Spinal cord (tissue), 10 donors: ENCODE measurements at places on chromosomes 11 and 22.

DNA sequence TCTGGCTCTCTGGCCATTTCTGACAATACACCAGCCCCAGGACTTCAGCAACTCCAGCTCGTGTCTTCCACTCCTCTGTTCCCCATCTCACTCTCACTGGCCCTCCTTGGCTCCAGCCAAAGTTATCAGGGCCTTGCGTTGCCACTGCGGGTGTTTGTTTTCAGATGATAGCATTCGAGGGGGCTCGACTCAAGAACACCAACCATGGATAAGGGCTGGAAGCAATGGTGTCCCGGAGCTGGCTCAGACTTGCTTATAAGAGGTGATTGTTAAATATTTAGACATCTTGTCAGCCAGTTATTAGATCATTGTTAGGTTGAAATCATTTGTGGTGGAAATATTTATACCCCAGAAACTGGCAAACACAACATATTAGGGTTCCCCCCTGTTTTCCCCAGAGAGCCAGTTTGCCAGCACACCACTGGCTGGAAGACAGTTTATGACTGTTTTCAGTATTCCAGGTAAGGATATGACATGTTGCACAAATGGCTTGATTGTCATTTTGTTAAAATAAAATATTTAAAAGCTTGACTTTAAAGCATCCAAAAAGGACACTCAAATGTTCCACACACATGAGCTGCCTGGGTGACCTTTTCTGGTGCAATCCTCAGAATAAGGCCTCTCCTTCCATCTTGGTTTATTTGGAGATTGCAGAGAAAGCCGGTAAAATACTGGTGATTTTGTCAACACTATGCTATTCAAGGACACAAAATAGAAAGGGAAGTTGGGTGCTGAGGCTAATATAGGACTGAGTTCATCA is 98.3 kb downstream of the FBXO7 start:
- H3K36me3 ChIP-seq, result no peaks in the 10 kb centered on the region
- no peak overlapping the region for H3K4me3 ChIP-seq
- no peaks in the 10 kb centered on the region for H3K27me3 ChIP-seq

- DNase-seq, result no peak
- H3K27ac ChIP-seq, result no peak overlapping the region
- H3K4me1 ChIP-seq, result peaks cover 62% of the 10 kb centered on the region
- peaks cover 47% of the 10 kb centered on the region for H3K36me3 ChIP-seq
Observed at GRCh38 chr22:39478441-39478850, 21.6 kb downstream of the MGAT3 start.

GRCh38 chr22:37499027-37499707 is 13.0 kb upstream of the MFNG start:
- peaks cover 46% of the 10 kb centered on the region for H3K36me3 ChIP-seq
- H3K27ac ChIP-seq, result no peak overlapping the region
- no peak for DNase-seq
- peaks cover 40% of the 10 kb centered on the region for H3K4me1 ChIP-seq

- H3K27me3 ChIP-seq, result no peaks in the 10 kb centered on the region
- peaks cover 25% of the 10 kb centered on the region for H3K4me1 ChIP-seq
- peaks cover 41% of the 10 kb centered on the region for H3K36me3 ChIP-seq
- peak within 1 kb of the TSS; percentile 65 for H3K4me3 ChIP-seq
- DNase-seq, result peak; percentile 71
- H3K27ac ChIP-seq, result peak within 1 kb of the TSS; percentile 83
Observed at GRCh38 chr11:66069715-66070603, at the start of gene PACS1. Gene PACS1, plus strand, starts transcription at chr11:66070272. Its CDS starts 215 bp downstream, at chr11:66070487.

DNA sequence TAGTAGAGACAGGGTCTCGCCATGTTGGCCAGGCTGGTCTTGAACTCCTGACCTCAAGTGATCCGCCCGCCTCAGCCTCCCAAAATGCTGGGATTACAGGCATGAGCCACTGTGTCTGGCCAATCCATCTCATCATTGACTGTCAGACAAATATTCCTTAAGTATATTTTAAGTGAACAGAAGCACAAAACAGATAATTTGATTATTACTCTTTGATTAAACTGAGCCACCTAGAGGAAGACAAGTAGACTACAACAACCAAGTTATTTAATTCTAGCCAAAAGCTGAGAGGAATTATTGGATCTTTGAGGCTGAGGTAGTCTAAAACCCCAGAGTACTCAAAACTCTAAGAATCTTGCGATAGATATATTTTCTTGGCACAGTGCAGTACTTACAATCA is 1.2 kb downstream of the ACRV1 start:
- no peaks in the 10 kb centered on the region for H3K4me1 ChIP-seq
- no peaks in the 10 kb centered on the region for H3K36me3 ChIP-seq
- no peak overlapping the region for H3K27ac ChIP-seq
- no peak overlapping the region for H3K4me3 ChIP-seq
- no peak for DNase-seq

DNA sequence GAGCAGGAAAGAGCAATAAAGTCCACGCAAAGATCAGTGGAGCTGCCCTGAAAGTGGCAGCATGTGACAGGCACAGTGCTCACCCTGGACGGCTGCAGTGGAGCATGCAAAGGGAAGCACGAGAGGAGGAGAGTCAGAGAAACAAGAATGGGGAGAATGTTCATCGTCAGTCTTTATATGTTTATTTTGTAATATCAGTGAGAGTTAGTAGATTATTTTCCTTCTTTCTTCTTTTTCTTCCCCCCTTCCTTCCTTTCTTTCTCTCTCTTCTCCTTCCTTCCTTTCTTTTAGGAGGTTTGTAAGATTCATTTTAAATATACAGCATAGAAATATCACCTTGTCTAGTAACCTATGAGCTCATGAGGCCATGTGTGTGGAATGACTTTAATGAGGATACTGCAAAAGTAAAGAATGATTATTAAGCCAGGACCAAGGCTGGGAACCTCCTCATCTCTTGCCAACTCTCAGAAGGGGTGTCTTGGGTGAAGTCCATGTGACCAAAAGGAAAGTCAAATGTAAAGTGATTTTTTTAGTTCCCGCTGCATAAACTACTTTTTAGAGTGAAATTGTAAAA is 321.1 kb downstream of the AASDHPPT start:
- no peaks in the 10 kb centered on the region for H3K27me3 ChIP-seq
- no peaks in the 10 kb centered on the region for H3K4me1 ChIP-seq
- H3K4me3 ChIP-seq, result no peak overlapping the region

DNA sequence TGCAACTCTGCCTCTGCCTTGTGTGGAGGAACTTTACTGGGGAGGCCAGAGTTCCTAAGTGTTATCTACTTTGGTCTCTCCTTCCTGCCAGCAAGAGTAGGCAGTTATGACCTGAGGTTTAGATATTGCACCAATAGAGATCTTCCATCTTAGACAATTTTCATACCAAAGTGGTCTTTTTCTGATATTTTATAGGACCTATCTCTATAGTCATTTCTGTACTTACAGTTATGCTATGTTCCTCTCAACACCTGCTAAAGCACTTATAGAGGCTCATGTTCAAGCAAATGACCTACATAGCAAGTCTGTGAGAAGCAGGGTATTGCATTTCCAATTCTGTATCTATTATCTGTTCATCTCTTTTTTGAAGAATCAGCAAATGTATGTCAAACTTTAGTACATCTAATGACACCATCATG is 80.8 kb downstream of the HORMAD2 start:
- DNase-seq, result no peak
- no peak overlapping the region for H3K4me3 ChIP-seq
- H3K36me3 ChIP-seq, result no peaks in the 10 kb centered on the region
- H3K27me3 ChIP-seq, result no peaks in the 10 kb centered on the region
- H3K4me1 ChIP-seq, result no peaks in the 10 kb centered on the region

DNA sequence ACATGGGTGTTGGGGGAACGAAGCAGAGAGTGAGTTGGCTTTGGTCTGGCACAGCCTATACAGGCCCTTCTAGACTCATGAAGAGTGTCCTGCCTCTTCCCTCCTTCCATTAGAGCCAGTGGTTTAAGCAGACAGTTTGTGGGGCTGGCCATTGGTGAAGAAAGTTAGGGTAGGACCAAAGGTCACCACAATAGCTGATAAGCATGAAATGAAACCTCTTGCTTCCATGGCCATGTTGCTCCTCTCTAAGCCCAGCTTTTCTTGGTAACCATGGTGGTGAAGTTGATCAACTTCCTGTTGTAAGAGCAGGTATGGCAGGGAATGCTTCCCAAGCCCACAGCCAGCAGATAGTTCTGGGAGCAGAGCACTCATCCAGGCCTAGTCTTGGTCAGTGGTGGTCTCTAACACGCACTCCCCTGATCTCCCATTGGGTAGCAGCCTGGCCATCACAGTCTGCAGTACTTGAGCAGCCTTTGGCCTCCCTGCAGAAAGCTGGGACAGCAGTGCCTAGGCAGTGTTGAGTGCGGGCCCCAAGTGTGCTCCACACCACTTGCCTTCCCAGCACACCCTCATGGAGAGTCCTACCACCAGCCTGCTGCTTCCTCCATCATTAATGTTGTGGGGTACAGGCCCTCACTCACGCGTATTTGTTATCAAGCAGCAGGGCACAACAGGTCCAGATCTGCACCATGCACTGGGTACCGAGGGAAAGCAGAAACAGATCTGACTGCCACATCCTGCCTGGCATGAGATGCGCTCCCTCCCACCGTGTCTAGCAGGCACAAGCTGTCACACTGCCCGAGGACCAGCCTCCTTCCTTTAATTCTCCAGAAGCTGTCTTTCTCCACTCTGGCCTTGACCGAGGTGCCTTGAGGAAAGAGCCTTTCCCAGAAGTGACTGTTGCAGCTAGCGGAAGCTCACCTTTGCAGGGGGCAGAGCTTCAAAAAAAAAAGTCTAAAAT is 65.8 kb upstream of the SUSD2 start:
- H3K36me3 ChIP-seq, result peaks cover 80% of the 10 kb centered on the region
- peaks cover 20% of the 10 kb centered on the region for H3K4me1 ChIP-seq
- no peak for DNase-seq
- no peak overlapping the region for H3K4me3 ChIP-seq

DNA sequence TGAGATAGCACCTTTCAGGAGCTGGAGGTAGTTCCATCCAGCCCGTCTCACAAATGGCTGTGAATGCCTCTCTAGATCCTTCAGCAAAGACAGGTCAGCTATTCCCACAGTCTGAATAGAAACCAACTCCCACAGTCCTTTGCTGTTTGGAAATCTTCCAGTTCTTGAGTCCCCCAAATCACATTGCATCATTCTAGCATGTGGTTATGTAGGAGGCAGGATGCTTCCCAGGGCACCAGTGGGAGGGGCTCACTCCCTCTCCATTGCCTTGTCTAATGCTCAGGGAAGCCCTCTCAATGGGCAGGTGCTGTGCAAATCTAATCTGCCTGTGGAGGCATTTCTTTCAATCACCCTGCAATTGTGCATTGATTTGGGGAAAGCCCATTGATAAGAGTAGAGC is 14.6 kb downstream of the NAV2 start:
- H3K4me3 ChIP-seq, result no peak overlapping the region
- DNase-seq, result peak; percentile 77
- H3K27me3 ChIP-seq, result no peaks in the 10 kb centered on the region
- H3K27ac ChIP-seq, result no peak overlapping the region
- peaks cover 27% of the 10 kb centered on the region for H3K4me1 ChIP-seq

- H3K27ac ChIP-seq, result no peak overlapping the region
- H3K4me3 ChIP-seq, result no peak overlapping the region
- H3K36me3 ChIP-seq, result no peaks in the 10 kb centered on the region
- no peak for DNase-seq
Observed at GRCh38 chr11:125123947-125124617, 12.7 kb upstream of the TMEM218 start.

- no peak overlapping the region for H3K27ac ChIP-seq
- H3K36me3 ChIP-seq, result no peaks in the 10 kb centered on the region
- no peak overlapping the region for H3K4me3 ChIP-seq
Observed at GRCh38 chr11:110121204-110121603, 28.0 kb downstream of the ZC3H12C start.

GRCh38 chr11:36312611-36313472 is 16.8 kb downstream of the PRR5L start:
- no peaks in the 10 kb centered on the region for H3K27me3 ChIP-seq
- H3K4me3 ChIP-seq, result no peak overlapping the region
- H3K27ac ChIP-seq, result no peak overlapping the region
- DNase-seq, result peak; percentile 18
- H3K4me1 ChIP-seq, result no peaks in the 10 kb centered on the region

- no peaks in the 10 kb centered on the region for H3K27me3 ChIP-seq
- H3K4me3 ChIP-seq, result no peak overlapping the region
- no peaks in the 10 kb centered on the region for H3K4me1 ChIP-seq
- no peak for DNase-seq
Observed at GRCh38 chr11:69732910-69733309, 29.1 kb upstream of the FGF19 start.

- H3K4me1 ChIP-seq, result no peaks in the 10 kb centered on the region
- no peak overlapping the region for H3K4me3 ChIP-seq
- no peak overlapping the region for H3K27ac ChIP-seq
- no peaks in the 10 kb centered on the region for H3K36me3 ChIP-seq
Observed at GRCh38 chr11:105732611-105733010, 122.7 kb downstream of the GRIA4 start.

DNA sequence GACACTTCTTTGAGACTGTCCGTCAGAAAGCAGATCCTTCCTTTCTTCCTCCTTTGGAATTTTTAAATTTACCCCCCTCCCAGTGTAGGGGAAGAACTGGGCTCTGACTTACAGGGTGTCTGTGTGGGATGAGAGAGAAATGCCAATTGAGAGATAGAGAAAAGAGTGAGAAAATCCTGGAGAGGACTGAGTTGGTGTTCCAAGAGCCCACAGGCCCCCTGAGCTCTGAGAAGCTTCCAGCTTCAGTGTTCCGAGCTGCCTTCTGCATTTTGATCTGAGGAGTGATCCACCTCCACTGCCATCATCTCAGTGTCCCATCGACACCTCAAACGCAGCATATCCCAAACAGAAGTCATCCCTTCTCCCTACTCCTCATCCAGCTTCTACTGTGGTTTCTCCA is 70.7 kb upstream of the GRK3 start:
- H3K4me1 ChIP-seq, result peaks cover 29% of the 10 kb centered on the region
- H3K27ac ChIP-seq, result no peak overlapping the region
- no peak overlapping the region for H3K4me3 ChIP-seq
- no peaks in the 10 kb centered on the region for H3K36me3 ChIP-seq

- no peaks in the 10 kb centered on the region for H3K4me1 ChIP-seq
- no peaks in the 10 kb centered on the region for H3K36me3 ChIP-seq
- no peak for DNase-seq
- no peaks in the 10 kb centered on the region for H3K27me3 ChIP-seq
Observed at GRCh38 chr11:59879567-59879966, 985 bp downstream of the OOSP3 start.

GRCh38 chr11:17771841-17772401 is 37.3 kb downstream of the KCNC1 start:
- H3K4me3 ChIP-seq, result no peak overlapping the region
- H3K36me3 ChIP-seq, result peaks cover 38% of the 10 kb centered on the region
- DNase-seq, result no peak
- H3K27me3 ChIP-seq, result no peaks in the 10 kb centered on the region
- peaks cover 45% of the 10 kb centered on the region for H3K4me1 ChIP-seq

- H3K4me3 ChIP-seq, result no peak overlapping the region
- no peaks in the 10 kb centered on the region for H3K36me3 ChIP-seq
- H3K27ac ChIP-seq, result no peak overlapping the region
- H3K4me1 ChIP-seq, result peaks cover 7% of the 10 kb centered on the region
- H3K27me3 ChIP-seq, result peaks cover 12% of the 10 kb centered on the region
- no peak for DNase-seq
Observed at GRCh38 chr11:12118949-12119348, 8.6 kb downstream of the MICAL2 start.

DNA sequence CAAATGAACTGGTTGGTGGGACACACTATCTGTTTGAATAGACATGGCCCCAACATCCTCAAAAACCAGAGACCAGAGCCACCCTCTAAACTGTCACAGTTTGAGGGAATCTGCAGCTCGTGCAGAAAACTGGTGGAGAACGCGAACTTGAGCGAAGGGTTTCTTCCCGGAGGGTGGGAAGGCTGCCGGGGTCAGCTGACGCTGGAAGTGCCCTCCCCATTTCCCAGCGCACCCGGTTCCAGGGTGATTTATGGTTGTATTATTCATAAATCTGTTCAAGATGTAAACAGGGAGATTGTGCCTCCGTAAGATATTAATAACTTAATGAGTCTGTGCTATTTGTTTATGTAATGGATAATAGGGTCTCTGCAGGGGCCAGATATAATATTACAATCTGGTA is 1396.7 kb downstream of the BRD1 start:
- H3K27me3 ChIP-seq, result no peaks in the 10 kb centered on the region
- H3K36me3 ChIP-seq, result no peaks in the 10 kb centered on the region
- H3K4me3 ChIP-seq, result no peak overlapping the region
- no peak overlapping the region for H3K27ac ChIP-seq
- H3K4me1 ChIP-seq, result peaks cover 38% of the 10 kb centered on the region
- DNase-seq, result peak; percentile 85
